Heart left ventricle (tissue), 16 donors: ENCODE measurements at places on chromosomes 5 and 9. TPM values are rescaled to one million over a fixed set of nuclear protein-coding genes. Genes with fewer than 3 reads are reported as not detected.

DNA sequence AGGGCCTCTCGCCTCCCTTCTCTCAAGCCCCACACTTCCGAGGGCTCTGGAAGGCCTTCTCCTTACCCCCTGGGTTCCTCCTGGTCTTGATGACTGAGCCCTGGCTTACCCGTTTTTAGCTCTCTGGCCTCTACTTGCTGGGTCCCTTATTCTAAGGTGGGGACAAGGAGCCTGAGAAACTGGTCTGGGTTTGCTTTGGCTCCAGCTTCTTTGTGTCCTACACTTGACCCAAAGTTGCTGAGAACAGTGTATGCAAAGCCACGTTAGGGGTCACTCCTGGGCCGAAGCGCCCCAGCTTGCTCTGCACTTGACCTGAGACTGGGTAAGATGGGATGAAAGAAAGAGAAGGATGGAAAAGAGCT, 788 bp downstream of the ZNF346 start:
- DNase-seq: no peak

DNA sequence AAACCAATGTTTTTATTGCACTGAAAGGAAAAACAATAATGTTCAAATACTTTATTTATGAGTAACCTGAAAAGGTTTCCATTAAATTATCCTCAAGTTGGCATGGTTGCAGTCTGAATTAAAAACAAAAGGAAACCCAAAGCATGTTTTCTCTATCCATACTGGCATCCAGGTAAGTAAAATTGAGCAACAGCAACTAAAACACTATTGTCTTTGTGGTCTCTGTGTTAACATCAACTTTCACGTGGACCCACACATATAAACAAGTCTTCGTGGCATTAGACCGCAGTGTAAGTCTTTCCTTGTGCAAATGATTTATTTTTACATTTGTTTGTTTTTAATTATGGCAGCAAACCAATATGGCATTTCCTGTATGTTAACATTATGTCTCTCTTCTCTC, 757.6 kb downstream of the SEMA5A start:
- no peak for DNase-seq

The LTC4S gene
- total RNA-seq: 4.5 TPM

The DNAJB5 gene
- 38.1 TPM for total RNA-seq

DNA sequence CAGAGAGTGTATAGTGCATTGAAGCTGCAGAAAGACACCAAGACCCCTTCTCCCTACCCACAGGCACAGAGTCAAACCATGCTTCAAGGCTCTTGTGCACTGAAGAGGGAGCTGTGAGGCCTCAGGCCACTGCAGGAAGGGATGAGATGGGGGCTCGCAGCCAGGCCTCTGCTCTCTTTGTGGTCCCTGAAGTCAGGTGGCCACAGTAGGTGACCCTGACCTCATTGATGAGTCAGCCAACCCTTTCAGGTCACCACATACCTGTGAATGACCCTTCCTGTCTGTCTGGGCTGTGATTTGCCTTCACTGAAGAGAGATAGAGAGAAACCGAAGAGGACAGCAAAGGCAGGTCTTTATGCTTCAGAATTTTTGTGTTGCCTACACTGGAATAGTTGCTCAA, 372.1 kb downstream of the ACTL7B start:
- DNase-seq: no peak
